Bone marrow (tissue), 2 donors: ENCODE measurements at places on chromosomes 7 and 10.

- DNase-seq: no peak
Measured at GRCh38 chr10:56318816-56319215, 42.2 kb downstream of the ZWINT start.

DNA sequence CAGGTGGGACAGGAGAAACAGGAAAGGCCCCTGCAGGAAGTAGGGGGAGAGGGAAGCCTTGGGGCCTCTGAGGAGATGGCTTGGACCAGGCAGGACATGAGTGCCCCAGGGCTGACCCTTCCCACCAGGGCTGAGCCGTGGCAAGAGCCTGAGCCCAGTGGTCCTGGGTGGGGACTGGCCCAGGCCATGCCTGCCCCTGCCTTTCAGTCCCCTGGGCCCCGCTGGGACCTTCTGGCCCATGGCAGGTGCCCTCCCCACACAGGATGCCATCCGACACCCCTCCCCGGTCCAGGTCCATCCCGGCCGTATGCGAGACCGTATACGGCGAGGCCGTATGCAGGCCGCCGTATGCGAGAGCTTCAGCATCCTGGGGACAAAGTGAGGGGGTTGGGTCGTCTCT is 2.0 kb downstream of the GRIFIN start:
- DNase-seq: no peak

DNA sequence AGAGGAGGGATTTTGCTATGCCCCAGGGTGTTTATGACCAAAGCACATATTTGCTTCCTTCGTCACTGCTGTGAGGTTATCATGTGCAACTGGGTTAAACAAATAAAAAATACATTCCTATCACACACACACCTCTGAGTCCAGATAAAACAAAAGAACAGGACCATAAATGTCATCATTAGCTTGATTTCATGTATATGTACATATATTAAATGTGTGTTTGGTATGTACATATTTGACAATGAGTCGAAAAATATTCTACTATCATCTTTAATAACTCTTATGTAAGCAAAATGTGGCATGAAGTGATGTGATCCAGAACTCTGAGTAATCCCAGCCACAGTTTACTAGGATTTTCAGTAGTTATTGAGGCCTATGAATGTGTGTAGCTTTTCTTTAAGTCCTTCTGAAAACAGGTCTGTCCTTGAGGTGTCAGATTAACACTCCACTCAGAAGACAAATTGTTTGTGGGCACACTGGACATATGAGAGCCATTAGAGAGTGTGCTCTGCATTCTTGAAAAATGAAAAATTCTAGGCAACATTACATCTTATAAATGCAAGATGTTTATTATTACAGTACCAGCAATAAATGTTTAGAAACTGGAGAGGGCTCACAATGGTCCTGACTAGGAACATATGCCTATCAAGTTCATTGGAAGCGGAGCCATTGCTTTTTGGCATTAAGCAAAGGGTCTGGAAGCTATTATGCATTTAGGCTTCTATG is 335.1 kb upstream of the SEMA3A start:
- DNase-seq: no peak

GRCh38 chr7:155882596-155882995 is 70.3 kb upstream of the SHH start:
- DNase-seq: no peak

DNA sequence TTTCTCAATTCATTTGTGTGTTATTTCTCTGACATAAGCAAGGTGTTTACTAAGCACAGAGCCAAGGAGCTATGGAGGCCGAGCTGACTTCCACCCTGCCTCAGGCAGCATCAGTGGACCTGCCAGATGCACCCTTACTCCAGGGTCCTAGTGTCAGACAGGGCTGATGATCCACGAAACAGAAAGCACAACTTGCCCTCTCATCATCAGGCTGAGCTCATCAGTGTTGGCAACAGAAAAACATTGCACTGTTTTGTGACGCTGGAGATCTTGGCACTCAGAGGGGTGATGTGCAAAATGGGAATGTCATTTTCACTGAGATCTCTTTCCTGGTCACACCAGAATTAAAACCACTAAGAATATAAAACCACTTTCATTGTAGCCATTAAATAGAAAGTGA is 201.8 kb downstream of the GLI3 start:
- DNase-seq: no peak

DNA sequence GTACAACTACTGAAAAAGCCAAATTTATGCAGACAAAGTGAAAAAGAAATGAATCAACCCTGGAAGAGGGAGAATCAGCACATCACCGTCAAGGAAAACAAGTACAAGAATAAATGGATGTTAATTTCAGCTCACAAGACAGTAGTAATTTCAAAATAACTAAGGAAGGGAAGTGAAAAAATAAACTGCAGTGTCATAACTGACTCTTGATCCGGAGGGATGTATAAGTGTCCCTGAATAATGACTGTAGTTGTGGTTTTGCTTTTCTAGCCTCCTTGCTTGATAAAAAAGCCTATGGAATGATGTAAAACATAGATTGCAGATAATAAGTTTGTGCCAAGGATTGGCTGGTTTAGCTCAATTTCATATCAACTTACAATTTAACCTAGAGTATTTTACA is 721.1 kb upstream of the C7orf33 start:
- DNase-seq: no peak

GRCh38 chr10:2188371-2188770 is 451.0 kb upstream of the ADARB2 start:
- no peak for DNase-seq

GRCh38 chr7:55475855-55476803 is 96.2 kb downstream of the VOPP1 start:
- DNase-seq: no peak
